ENCODE measurements at places on chromosomes 3 and 15.
A peak's percentile ranks its signal among the peaks of the same experiment; 100 is the strongest.

DNA sequence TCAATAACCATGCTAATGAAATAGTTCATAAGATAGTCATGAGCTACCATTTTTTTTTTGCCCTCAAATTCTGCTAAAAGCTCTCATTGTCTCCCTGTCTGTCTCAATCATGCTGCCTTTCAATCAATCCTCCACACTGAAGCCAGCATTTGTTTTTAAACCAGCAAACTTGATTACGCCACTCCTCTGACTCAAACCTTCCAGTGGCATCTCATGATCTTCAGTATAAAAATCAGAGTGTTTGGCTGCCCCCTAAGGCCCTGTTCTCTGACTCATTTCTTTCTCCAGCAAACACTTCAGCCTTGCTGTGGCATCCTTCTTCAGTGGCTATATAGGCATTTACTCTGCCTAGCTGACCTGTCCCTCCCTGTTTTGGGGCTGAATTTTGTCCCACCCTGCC, 36.0 kb upstream of the EOMES start:
- DNase-seq = no peak

GRCh38 chr3:39780352-39780751, 29.1 kb upstream of the MYRIP start:
- DNase-seq = no peak

GRCh38 chr15:85329561-85330422, 50.6 kb upstream of the AKAP13 start:
- DNase-seq = no peak

GRCh38 chr3:58965865-58966264, 84.0 kb downstream of the CFAP20DC start:
- DNase-seq = no peak

DNA sequence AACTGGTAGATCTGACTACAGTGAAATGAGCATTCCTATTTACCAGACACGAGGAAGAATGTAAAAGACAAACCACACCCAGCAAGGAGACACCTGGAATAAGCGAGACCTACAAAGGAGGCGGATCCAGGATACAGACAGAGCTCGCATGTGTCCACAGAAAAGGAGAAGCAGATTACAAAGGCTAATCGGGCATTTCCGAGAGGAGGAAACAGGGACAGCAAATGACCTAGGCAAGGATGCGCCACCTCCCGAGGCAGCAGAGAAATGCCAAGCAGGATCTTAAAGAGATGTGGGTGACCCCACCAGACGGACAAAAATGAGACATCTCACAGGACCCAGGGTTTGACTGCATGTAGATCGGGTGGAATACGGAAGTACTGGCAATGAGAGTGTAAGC, 63.2 kb upstream of the IQSEC1 start:
- DNase-seq = no peak

DNA sequence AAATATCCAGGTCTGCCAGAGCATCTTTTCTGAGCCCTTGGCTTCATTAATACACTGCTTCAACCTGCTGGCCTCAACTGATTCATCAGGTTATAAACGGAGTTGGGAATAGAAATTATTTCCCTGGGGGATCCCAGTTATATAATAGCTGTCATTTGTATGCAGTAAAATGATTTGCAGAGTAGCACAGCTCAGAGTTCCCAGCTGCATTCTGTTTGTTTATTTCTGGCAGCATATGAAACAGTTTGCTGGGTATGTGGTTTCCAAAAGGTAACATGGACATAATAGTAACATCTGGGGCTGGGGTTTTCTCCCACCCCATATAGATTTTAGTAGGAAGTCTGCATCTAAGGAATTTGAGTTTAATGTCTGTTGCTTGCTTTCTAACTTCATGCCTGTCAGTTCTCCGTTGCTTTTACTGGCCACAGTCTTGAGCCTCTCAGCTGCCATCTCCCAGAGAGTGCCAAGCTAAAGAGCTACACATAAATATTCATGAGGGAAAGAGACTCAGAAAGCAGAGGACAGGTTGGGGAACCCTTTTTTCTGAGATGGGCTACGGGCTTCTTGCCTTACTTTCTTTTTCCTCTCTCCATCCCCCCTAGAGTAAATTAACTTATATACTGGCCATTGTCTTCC, 124.6 kb downstream of the TMEM108 start:
- no peak for DNase-seq

- DNase-seq = no peak
Measured at GRCh38 chr15:61115241-61115640, 113.9 kb downstream of the RORA start.

DNA sequence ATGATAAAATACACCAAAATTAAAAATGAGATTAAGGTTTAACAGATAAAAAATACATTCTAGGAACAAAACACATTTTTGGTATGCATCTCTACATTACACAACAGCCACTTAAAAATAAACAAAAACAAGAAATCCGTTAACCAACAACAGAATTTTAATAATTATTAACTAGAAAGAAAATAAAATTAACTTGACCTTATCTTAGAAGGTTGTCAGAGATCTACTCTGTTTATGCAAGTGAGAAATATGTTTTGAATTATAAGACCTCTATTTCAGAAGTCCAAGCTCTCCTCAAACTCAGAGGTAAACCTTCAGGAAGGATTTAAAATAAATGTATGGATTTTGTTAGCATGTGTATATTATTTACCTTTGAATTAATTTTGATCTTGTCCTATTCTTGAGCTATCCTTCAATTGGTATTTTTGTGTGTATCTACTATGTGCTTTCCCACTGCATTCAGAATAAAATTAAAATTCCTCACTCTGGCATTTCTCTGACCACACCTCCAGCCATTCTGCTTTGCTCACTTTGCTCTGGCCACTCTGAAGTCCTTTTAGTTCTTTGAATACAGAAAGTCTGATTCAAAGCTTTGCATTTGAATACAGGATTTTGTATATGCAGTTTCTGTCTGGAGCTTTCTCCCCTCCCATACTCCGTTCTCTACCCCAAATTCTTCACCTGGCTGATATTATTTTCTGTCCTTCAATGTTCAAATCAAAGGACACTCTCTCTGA, 352.0 kb downstream of the ZBTB20 start:
- DNase-seq = no peak

- peak; percentile 38 for DNase-seq
Measured at GRCh38 chr15:89665449-89666181, 10.3 kb upstream of the KIF7 start.

DNA sequence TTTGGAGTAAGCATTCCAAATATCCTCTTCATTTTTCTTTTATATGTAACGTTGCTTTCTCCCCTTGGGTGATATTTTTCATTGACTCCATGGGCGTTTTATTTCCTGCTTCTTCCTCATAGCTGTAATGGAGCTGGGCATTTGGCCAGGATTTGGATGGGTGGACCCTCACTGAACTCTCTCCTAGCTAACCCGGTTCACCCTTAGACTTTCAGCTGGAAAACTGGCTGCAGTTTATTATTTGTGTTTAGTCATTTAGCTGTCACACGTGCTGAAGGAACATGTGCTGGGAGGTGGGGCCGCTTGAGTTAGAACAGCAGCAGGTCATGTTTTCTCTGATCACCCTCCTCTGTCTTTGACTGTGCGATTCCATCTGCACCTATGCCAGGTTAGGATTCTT, 407.6 kb downstream of the ZIC1 start:
- DNase-seq = no peak

DNA sequence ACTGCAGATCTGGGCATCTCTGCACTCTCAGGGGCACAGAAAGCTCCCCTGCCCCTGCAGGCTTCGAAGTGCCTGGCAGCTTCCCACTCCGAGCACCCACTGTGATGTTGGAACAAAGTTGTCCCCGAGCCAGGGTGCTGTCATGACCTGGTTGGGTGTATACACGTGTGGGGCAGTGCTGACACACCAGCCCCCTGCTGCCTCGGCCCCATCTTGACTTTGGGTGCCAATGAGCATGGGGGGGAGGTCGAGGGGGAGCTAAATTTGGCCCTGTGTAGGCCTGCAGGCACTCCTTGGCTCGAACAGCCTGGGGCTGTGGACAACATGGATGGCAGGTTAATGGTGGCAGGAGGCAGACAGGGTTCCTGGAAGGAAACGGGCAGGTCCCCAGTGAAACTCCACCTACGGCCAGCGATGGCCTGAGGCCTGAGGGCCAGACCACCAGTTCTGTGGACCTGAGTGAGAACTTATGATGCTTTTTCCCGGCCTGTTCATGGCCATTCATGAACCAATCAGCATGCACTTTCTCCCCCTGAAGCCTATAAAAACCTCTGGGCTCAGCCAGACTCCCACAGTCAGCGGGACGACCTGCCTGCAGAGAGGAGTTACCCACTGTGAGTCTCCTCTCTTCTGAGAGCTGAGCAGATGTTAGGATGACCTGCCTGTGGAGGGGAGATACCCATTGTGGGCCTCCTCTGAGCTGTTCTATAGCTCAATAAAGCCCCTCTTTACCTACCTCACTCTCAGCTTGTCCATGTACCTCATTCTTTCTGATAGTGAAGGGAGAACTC, 1029.1 kb upstream of the GBE1 start:
- no peak for DNase-seq

DNA sequence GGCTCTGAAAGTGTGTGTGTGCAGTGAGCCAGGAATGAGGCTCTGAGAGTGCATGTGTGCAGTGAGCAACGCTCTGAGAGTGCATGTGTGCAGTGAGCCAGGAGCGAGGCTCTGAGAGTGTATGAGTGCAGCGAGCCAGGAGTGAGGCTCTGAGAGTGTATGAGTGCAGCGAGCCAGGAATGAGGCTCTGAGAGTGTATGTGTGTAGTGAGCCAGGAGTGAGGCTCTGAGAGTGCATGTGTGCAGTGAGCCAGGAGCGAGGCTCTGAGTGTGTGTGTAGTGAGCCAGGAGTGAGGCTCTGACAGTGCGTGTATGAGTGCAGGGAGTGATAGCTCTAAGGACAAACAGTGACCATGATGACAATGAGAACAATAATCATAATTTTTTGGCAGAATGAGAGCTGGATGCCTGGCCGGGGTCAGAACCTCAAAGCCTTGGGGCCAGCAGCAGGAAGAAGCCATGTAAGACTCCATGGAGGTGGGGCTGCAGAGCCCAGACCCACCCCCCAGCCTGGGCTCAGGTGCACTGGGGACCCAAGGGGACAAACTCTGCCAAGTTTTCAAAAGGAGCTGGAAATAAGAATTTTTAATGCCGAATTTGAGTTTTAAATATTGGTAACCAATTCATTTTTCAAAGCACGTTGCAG, 85.7 kb upstream of the PRR20G start:
- no peak for DNase-seq

DNA sequence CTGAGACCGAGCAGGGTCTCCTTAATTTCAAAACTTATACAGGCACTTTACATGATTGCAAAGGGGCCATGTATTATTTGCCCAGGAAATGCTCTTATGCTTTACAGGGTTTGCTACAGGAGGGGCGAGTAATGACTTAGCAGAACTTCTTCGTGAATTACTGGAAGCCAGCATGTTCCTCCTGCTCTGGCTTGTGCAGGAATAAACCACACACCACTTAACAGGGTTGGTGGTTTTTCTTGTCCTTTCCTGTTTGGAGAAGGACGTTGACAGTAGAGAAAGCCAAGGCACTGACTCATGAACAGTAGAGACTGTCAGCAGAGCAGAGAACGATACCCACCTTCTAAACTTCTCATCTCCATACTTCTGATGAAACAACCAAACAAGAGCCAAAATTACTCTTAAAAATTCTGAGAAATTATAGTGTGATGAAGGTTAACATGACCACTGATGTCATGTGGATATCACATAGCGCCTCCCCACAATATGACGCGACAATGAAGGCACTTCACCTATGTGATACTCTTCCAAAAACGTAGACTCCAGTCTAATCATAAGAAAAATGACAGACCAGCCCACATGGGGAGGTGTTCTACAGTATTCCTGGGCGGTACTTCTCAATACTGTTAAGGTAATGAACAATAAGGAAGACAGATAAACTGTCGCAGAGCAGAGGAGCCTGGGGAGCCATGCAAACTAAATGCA, 24.7 kb upstream of the MCTP2 start:
- no peak for DNase-seq

DNA sequence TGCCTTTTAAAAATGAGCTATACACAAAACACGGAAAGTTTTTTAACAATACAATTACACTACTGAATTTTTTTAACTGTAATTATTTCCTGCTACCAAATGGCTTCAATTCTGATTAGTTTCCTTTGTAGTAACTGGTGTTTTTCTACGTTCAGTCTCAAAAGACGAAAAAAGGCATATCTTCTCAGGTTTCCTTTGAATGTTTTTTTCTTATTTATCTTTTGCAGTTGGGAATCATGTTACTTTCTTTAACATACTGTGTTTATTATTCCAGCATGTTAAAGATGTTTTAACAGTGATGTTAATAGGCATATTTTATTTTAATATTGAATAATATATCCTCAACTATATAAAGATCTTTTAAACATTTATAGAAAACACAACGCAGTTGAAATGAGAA, 1055.5 kb downstream of the ROBO1 start:
- no peak for DNase-seq

GRCh38 chr3:126927846-126928245, 55.1 kb upstream of the PLXNA1 start:
- DNase-seq = no peak

GRCh38 chr3:3771567-3771966, 27.7 kb upstream of the LRRN1 start:
- DNase-seq = no peak

DNA sequence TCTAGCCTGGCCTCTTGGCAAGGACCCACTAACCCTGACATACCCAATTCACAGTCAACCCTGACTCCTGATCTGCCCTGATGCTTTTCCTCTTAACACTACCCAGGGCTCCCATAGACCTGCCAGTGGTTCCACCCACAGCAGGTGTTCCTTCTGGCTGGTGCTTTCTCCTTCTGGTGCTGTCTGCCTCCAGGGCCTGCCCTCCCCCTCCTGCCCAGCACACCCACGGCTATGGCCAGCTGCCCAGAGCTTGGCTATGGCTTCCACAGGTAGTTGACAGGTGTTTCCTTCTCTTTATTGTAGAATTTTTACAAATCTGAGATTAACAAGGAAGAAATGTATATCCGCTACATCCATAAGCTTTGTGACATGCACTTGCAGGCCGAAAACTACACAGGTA, 46.5 kb upstream of the MANF start:
- no peak for DNase-seq

GRCh38 chr3:41102053-41102556, 97.2 kb upstream of the CTNNB1 start:
- DNase-seq = no peak

DNA sequence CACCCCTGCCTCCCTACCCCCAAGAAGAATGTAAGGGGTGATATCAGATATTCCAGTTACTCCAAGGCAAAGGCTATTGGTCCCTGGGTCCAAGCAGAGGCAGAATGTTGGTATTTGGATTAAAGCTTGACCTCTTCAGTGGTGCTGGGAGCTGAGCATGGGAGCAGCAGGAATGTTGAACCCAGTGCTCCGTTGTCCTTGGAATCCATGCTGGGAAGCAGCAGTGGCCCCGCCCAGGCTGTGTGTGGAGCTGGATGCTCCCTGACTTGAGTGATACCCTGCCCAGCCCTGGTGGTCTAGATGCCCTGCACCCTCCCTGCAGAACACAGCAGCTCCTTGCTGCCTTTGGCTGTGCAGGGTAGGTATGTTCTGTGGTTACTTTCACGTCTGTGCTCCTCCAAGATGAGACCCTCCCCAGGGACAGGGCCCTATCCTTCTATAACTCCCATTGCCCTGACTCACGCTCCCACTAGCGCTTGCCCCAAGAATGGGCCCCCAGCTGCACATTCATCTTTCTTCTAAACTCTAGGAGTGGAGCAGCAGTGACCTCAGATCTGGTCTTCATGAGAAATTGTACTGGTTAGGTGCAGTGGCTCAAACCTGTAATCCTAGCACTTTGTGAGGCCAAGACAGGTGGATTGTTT, 35.1 kb downstream of the UMPS start:
- DNase-seq = no peak

- no peak for DNase-seq
Measured at GRCh38 chr3:113495035-113495434, 19.9 kb downstream of the SPICE1 start.
